ENCODE measurements at places on chromosomes 4 and X. TPM values are rescaled to one million over a fixed set of nuclear protein-coding genes. Genes with fewer than 3 reads are reported as not detected.

The GIMD1 gene
- total RNA-seq = not detected

The TKTL1 gene
- total RNA-seq = not detected

The BMP3 gene
- 0.29 TPM for total RNA-seq

The GPC3 gene
- total RNA-seq = not detected

The NAP1L5 gene
- 18.1 TPM for total RNA-seq

The RTL3 gene
- 0.35 TPM for total RNA-seq

The SMIM10 gene
- 6.1 TPM for total RNA-seq

The ATOH1 gene
- total RNA-seq = not detected

The HSFX2 gene
- 0.48 TPM for total RNA-seq

The TCEAL7 gene
- 15.8 TPM for total RNA-seq

The JADE3 gene
- total RNA-seq = 6.0 TPM

The APBB2 gene
- total RNA-seq = 34.9 TPM

The TSC22D3 gene
- 17.5 TPM for total RNA-seq

The CSN1S1 gene
- total RNA-seq = not detected

The ENOX2 gene
- total RNA-seq = 12.9 TPM

The MAGEB1 gene
- total RNA-seq = not detected

The FGF2 gene
- 380 TPM for total RNA-seq

The ANKRD37 gene
- 10.8 TPM for total RNA-seq

The RRH gene
- total RNA-seq = not detected

The PPARGC1A gene
- not detected for total RNA-seq

The CPEB2 gene
- 22.9 TPM for total RNA-seq

The MAGED4B gene
- 57.0 TPM for total RNA-seq

The RAB33A gene
- 0.39 TPM for total RNA-seq

The RWDD4 gene
- total RNA-seq = 27.3 TPM

The NOX1 gene
- total RNA-seq = not detected

The PNMA6A gene
- total RNA-seq = 0.17 TPM

The CXCL3 gene
- total RNA-seq = 0.72 TPM

The TIMM17B gene
- 73.2 TPM for total RNA-seq

The TCEANC gene
- 0.99 TPM for total RNA-seq
